SJSA1 (cell line): ENCODE measurements at places on chromosomes 6 and 20. TPM values are rescaled to one million over a fixed set of nuclear protein-coding genes. Genes with fewer than 3 reads are reported as not detected.
A peak's percentile ranks its signal among the peaks of the same experiment; 100 is the strongest.

Gene HUS1B
- total RNA-seq, result 3.3 TPM in 1 of 2 replicates, not detected in the other

Gene LTA
- total RNA-seq, result not detected in 2 replicates

GRCh38 chr6:165842281-165842936, 179.4 kb upstream of the PDE10A start:
- DNase-seq, result no peak
- no peak overlapping the region for H3K27ac ChIP-seq
- H3K4me1 ChIP-seq, result no peaks in the 10 kb centered on the region

DNA sequence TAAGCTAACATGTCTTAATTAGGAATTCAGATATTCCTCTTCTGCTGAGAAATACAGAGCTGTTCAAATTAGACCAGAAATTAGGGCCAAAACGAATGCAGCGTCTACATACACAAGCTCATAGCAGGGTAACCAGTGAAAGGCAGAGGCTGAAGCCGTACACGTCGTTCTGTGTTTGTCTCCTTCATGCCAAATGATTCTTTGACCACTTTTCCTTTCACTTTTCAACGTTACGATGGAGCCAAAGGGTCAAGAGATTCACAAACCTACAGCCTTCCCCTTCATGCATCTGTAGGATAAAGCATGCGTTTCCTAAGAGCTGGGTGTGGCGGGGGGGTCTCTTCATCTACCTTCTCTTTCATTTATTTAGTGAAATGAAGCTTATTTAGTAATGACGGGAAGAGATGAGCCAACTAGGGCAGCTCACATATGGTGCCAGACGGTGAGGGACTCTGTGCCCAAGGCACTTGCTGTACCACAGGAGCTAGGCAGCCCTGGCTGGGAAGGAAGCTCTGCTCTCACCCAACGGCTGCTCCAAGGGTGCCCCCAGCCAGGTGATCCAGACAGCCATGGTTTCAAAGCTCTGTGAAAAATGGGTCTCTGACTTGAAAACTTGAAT, 178.0 kb downstream of the ATXN1 start:
- no peak overlapping the region for H3K27ac ChIP-seq
- DNase-seq, result no peak
- H3K27me3 ChIP-seq, result no peaks in the 10 kb centered on the region
- no peak overlapping the region for H3K4me3 ChIP-seq

DNA sequence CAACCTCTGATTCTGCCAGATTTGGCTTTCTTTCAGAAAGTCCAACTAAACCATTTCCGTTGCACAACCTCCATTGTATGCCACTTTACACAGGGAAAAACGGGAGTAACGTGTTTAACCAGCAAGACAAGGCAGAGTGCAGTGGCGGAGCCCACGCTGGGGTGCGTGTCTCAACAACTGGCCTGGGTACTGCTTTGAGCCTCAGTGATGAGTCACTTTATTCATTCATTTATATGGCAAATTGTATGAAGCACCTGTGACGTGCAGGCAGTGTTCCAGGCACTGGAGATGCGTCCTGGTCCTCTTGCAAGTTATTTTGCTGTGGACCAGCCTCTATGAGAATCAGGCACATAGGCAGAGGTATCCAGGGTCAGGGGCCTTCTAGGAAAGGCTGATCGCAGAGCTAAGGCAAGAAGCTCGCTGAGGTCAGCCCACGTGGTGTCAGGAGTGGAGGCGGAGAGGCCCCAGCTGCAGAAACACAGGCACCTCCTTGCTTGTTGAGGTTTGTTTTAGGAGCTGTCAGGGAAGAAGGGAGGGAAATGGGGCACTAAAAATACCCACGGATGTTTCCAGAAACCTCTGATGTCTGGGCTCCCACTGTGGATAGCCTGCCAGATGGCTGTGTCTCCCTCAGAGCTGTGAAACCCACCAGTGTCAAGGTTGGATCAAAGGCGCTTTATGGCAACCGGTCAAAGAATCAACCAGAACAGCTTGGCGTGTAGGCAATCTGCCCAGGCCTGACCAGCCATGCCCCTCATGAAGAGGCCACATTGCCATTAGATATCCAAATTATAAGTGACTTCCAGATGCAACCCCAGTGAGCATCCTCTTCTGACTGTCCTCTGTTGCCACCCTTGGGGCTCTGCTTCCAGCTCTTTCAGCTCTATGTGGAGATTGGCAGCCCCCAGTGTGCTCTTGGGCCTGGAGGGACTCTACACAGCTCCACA, 157.2 kb downstream of the CD83 start:
- no peak overlapping the region for H3K4me3 ChIP-seq
- no peak overlapping the region for H3K27ac ChIP-seq
- no peaks in the 10 kb centered on the region for H3K36me3 ChIP-seq
- DNase-seq, result no peak

DNA sequence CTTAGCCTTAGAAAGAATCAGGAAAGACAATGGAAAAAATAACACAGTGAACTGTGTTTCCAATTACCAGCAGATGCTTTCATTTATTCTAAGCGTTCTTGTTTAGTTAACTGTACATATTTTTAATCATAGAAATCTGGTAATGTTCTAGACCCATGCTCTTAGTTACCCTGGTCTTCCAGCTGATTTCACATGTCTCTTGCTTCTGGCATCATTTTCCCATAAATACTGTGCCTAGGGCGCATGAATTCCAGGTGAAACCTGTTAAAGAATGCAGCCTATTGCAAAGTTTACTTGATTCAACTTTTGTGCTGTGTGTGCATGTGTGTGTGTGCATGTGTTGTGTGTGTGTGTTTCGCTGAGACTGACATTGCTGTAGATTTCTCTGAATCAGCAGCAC, 178.6 kb downstream of the PDE7B start:
- no peaks in the 10 kb centered on the region for H3K27me3 ChIP-seq
- no peak overlapping the region for H3K4me3 ChIP-seq
- H3K4me1 ChIP-seq, result no peaks in the 10 kb centered on the region
- no peak for DNase-seq
- no peak overlapping the region for H3K27ac ChIP-seq
- H3K36me3 ChIP-seq, result no peaks in the 10 kb centered on the region

- H3K4me3 ChIP-seq, result no peak overlapping the region
- no peak for DNase-seq
- no peaks in the 10 kb centered on the region for H3K36me3 ChIP-seq
- H3K4me1 ChIP-seq, result peaks cover 56% of the 10 kb centered on the region
- no peaks in the 10 kb centered on the region for H3K27me3 ChIP-seq
Observed at GRCh38 chr6:148445116-148445515, 102.5 kb downstream of the SASH1 start.

DNA sequence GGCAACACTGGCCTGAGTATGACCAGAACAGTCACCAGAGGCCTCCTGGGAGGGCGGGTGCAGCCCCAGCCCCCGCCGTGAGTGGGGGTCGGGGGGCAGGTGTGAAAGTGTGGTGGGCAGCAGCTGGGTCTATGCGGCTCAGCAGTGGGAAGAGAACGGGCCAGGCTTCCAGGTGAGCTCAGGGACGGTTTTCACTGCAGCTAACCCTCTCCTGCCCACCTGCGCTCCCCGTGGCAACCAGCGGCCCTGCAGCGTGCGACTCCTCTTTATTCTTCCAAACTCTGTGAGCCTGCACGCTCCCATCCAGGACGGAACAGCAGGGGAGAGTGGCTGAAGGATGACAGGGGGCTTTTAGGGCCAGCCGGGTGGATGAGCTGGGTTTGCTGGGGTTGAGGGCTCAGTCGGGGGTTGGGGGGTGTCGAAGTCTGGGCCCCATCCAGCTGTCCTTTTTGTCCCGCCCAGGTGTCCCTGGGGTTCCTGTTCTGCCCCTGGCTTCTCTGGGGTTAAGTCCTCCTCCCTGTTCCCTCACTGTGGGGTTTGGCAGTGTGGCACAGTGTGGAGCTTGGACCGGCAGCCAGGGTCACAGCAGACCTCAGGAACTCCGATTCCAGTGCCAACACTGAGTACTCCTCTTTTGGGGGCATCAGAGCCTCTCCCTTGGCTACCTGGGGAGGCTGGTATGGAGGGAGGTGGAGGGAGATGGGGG, 859 bp upstream of the BIRC7 start:
- no peaks in the 10 kb centered on the region for H3K36me3 ChIP-seq
- no peak overlapping the region for H3K4me3 ChIP-seq
- no peak overlapping the region for H3K27ac ChIP-seq
- H3K27me3 ChIP-seq, result no peaks in the 10 kb centered on the region
- peaks cover 38% of the 10 kb centered on the region for H3K4me1 ChIP-seq

DNA sequence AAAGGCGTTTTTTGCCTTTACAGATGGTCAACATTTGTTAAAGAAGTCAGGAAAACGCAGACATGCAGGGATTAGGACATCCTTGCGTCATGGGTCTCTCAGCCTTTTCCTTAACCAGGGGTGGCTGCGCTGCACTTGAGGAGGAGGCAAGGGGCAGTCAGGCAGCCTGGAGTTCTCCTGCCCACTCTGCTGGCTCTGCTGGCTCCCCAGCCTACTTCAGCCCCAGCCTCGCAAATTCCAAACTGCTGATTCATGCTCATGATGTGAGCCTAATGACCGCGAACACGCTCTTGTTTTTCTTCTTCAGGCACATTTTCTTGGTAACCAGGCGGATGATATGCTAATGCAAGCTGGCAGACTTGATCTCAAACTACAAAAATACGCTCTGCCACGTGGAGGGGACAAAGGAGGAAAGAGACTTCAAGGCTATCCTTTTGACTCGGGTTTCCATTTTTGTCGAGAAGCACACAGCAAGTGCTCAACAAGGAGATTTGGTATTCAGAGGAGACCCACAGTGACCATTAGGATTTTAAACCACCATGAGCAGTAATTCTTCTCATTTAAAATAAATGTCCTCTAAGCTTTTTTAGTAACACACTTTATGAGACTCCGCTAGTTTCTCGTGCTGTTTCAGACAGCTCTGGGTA, 290.3 kb upstream of the STXBP5 start:
- DNase-seq, result peak; percentile 97
- H3K4me3 ChIP-seq, result peak overlapping the region; percentile 19
- H3K27ac ChIP-seq, result peak overlapping the region; percentile 99
- no peaks in the 10 kb centered on the region for H3K36me3 ChIP-seq
- H3K27me3 ChIP-seq, result no peaks in the 10 kb centered on the region

- no peak overlapping the region for H3K27ac ChIP-seq
- H3K36me3 ChIP-seq, result no peaks in the 10 kb centered on the region
- no peaks in the 10 kb centered on the region for H3K27me3 ChIP-seq
- H3K4me3 ChIP-seq, result no peak overlapping the region
Observed at GRCh38 chr20:29299811-29300578, 1957.5 kb upstream of the DEFB115 start.

Gene C20orf141
- not detected in 2 replicates for total RNA-seq

Gene SPINT3
- total RNA-seq, result not detected in 2 replicates

- peaks cover 33% of the 10 kb centered on the region for H3K4me1 ChIP-seq
- DNase-seq, result peak; percentile 78
- H3K4me3 ChIP-seq, result no peak overlapping the region
- H3K36me3 ChIP-seq, result no peaks in the 10 kb centered on the region
- no peaks in the 10 kb centered on the region for H3K27me3 ChIP-seq
- H3K27ac ChIP-seq, result peak overlapping the region; percentile 64
Observed at GRCh38 chr6:20877008-20877937, 343.0 kb downstream of the CDKAL1 start.

- H3K27ac ChIP-seq, result no peak overlapping the region
- H3K4me1 ChIP-seq, result no peaks in the 10 kb centered on the region
- H3K4me3 ChIP-seq, result no peak overlapping the region
- DNase-seq, result no peak
- no peaks in the 10 kb centered on the region for H3K36me3 ChIP-seq
- H3K27me3 ChIP-seq, result no peaks in the 10 kb centered on the region
Observed at GRCh38 chr20:60345106-60345505, 386.9 kb downstream of the CDH26 start.

DNA sequence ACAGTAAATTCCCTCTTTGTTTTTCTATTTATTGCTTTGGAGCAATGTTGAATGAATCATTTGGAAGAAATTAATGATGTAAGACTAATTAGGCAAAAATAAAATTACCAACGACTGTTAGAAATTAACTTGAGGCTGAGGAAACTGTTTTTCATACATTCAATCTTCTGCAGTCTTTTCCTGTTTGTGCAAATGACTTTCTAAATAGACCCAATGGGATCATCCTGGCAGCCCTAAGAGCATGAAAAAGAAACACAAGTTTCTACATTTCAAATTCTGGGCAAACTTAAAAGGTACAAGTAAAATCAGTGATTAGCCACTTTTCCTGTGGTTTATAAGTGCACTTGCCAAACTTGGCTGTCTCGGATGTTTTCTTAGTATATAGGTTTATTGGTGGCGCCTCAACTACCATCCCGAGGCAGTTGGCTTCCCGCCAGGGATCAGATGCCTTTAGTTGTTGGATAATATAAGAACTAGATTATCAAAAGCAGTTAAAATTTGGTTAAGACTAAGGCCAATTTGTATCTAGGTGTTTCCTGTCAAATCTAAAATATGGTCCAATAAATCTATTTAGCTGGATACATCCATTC, 181.2 kb downstream of the ISM1 start:
- H3K4me3 ChIP-seq, result no peak overlapping the region
- DNase-seq, result no peak
- no peaks in the 10 kb centered on the region for H3K27me3 ChIP-seq
- no peaks in the 10 kb centered on the region for H3K36me3 ChIP-seq

Gene BPIFB1
- not detected in 2 replicates for total RNA-seq
